ENCODE measurements at places on chromosomes 3 and 15.

- no peaks in the 10 kb centered on the region for H3K36me3 ChIP-seq
- H3K27ac ChIP-seq = no peak overlapping the region
These were observed 123.0 kb upstream of the PROK2 start for GRCh38 chr3:71907996-71908395.

GRCh38 chr15:62262305-62262941 lies 97.3 kb upstream of the C2CD4B start:
- no peak for DNase-seq
- no peak overlapping the region for H3K4me3 ChIP-seq
- H3K27me3 ChIP-seq = no peaks in the 10 kb centered on the region
- peaks cover 3% of the 10 kb centered on the region for H3K36me3 ChIP-seq
- no peak overlapping the region for H3K27ac ChIP-seq
- H3K4me1 ChIP-seq = no peaks in the 10 kb centered on the region

DNA sequence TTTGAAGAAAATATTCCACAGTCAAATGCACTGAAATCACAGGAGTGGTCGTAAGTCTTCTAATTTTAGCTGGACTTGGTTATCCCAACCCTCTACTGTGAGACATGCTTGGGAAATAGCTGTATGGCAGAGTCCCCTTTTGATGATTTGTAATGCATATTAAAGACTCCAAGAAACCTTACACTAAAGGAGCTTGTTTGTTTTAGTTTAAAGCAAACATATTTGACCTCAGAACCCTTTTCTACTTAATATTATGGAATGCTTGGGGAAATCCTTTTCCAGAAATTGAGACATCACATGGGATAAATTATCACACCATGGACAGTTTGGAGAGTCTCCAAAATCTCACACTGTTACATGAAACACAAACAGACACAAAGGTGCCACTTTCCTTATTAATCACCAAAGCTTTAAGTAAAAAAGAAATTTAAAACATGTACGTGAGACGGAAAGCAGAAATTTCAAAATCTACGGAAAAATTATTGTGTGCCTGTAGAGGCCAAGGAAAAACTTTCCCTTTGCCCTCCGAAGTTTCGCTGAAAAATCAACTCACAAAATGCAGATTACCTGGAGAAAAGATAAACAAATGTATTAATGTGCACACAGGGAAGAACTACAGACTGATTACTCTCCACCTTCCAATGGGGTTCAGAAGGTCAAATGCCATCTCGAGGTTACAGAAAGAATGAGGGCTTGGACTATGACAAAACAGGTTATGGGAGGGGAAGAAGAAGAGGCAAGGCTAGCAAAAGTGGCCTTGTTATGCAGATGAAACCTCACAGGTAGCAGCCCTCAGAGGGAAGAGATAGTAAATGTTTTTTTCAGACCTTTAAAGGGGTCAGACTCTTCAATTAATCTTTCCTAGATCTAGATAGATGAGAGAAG lies 7.0 kb upstream of the CPB1 start:
- H3K27me3 ChIP-seq = peaks cover 3% of the 10 kb centered on the region
- no peaks in the 10 kb centered on the region for H3K36me3 ChIP-seq
- H3K4me1 ChIP-seq = no peaks in the 10 kb centered on the region
- H3K4me3 ChIP-seq = no peak overlapping the region

- no peaks in the 10 kb centered on the region for H3K27me3 ChIP-seq
- peaks cover 1% of the 10 kb centered on the region for H3K4me1 ChIP-seq
- DNase-seq = no peak
- H3K27ac ChIP-seq = no peak overlapping the region
- no peaks in the 10 kb centered on the region for H3K36me3 ChIP-seq
- H3K4me3 ChIP-seq = no peak overlapping the region
These were observed 79.4 kb upstream of the PLXNA1 start for GRCh38 chr3:126903521-126903920.

DNA sequence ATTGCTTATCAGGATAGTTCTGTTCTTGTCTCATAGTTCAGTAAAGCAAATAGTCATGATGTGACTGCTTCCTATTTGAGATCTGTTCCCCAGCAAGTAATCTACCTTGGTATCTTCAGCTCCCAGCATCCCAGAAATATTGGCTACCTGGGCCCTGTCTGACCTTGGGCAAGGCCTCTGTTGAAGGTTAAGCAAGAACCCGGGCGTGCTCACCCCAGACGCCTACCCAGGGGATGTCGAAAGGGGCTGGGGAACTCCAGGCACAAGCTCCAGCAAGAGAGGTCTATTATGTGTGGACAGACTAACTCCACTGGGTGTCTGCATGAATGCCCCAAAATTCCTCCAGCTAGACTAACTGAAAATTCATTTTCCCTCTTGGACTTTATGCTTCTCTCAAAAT lies 37.3 kb upstream of the IGF1R start:
- peak; percentile 32 for DNase-seq
- no peak overlapping the region for H3K4me3 ChIP-seq
- H3K27ac ChIP-seq = no peak overlapping the region

GRCh38 chr3:161322781-161323568 lies 48.3 kb downstream of the SPTSSB start:
- H3K4me1 ChIP-seq = no peaks in the 10 kb centered on the region
- no peak for DNase-seq
- peaks cover 50% of the 10 kb centered on the region for H3K27me3 ChIP-seq
- no peaks in the 10 kb centered on the region for H3K36me3 ChIP-seq
- no peak overlapping the region for H3K4me3 ChIP-seq
- H3K27ac ChIP-seq = no peak overlapping the region

GRCh38 chr3:27633224-27633545 lies 88.9 kb downstream of the EOMES start:
- peaks cover 28% of the 10 kb centered on the region for H3K4me1 ChIP-seq
- H3K27me3 ChIP-seq = no peaks in the 10 kb centered on the region
- H3K27ac ChIP-seq = peak overlapping the region; percentile 84
- H3K36me3 ChIP-seq = no peaks in the 10 kb centered on the region

DNA sequence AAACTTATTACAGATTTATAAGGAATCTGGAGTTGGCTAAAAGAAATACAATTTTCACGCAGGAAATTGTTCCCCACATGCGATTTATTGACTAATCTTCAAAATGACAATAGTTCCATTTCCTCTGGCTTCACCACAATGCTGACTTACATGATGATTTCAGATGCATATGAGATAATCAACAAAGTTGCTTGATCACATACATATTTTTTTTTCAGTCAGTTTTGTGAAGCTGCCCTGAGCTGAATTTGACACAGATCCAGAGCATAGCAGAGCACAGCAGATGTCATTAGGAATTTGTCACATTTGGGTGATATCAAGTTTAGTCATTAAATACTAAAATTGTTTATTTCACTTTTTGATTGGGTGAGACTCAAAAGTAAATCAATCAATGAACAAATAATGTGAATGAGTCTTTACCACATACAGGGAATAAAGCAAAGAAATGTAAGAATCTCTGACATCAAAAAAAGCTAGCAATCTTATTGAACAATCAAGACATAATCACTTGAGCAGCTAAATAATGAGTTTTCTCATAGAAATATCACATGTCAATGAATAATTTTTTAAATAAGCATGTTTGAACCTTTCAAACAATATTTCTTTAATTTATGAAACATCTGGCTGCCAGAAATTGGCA lies 18.3 kb downstream of the CPB1 start:
- H3K27me3 ChIP-seq = peaks cover 2% of the 10 kb centered on the region
- H3K27ac ChIP-seq = no peak overlapping the region
- no peak overlapping the region for H3K4me3 ChIP-seq
- no peaks in the 10 kb centered on the region for H3K36me3 ChIP-seq
- no peak for DNase-seq

DNA sequence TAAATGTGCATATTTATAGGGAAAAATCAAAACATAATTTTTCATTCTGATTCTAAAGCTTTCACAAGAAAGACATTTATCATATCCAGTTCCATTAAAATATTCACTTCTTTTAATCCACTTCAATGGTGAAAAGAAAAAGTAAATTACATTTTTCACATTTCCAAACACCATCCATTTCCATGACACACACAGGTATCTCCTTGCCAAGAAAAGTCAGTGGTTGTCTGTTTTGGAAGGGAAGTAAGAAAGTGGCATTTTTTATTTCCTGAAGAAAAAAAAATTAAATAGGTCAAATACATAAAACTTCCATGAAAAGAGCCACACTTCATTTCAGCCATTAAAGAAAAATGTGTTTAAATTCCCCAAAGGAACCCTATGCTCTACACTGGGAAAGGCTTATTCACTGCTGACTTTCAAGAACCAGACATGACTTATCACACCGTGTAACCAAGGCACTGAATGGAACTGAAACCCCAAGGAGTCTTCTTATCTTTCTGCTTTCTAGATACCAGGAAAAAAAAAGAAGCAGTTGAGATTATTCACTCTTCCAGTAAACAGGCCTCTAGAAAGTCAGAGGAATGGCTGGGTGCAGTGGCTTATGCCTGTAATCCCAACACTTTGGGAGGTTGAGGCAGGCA lies 44.5 kb downstream of the OSBPL10 start:
- no peaks in the 10 kb centered on the region for H3K36me3 ChIP-seq
- no peaks in the 10 kb centered on the region for H3K27me3 ChIP-seq
- DNase-seq = no peak
- peak overlapping the region; percentile 30 for H3K27ac ChIP-seq
- H3K4me3 ChIP-seq = no peak overlapping the region

- no peak overlapping the region for H3K4me3 ChIP-seq
- H3K4me1 ChIP-seq = peaks cover 30% of the 10 kb centered on the region
- H3K27ac ChIP-seq = no peak overlapping the region
- H3K36me3 ChIP-seq = peaks cover 11% of the 10 kb centered on the region
- no peaks in the 10 kb centered on the region for H3K27me3 ChIP-seq
- no peak for DNase-seq
These were observed 9.9 kb downstream of the TRAK1 start for GRCh38 chr3:42101048-42101447.

DNA sequence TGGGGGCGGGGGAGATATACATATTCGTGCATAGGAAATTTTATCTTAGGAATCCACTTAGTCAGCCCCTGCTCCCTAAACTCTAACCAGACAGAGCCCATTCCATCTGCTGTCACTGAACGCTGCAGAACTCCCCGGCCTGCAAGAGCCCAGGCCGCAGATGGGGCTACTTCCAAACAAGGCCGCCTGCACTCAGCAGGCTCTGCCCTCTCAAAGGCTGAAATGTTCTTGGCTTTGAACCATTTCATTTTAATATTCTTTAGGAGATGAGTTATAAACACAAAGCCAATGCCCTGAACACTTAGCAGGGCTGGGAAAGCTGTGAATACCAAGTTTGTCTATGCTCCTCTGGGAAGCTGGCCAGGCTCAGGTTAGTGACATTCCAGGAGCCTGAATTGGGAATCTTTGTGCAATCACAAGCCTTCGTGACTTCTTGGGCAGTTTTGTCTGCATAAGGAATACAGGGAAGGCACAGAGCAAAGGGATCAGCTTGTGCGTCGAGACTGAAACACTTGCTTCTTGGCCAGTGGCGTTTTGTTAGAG lies 65.0 kb downstream of the SYNM start:
- H3K4me1 ChIP-seq = no peaks in the 10 kb centered on the region
- H3K4me3 ChIP-seq = no peak overlapping the region
- no peaks in the 10 kb centered on the region for H3K36me3 ChIP-seq
- no peak overlapping the region for H3K27ac ChIP-seq
- no peaks in the 10 kb centered on the region for H3K27me3 ChIP-seq
- no peak for DNase-seq

GRCh38 chr3:104696470-104696869 lies 670.2 kb upstream of the ALCAM start:
- DNase-seq = no peak
- H3K36me3 ChIP-seq = no peaks in the 10 kb centered on the region
- no peaks in the 10 kb centered on the region for H3K27me3 ChIP-seq
- H3K27ac ChIP-seq = no peak overlapping the region
- no peak overlapping the region for H3K4me3 ChIP-seq

DNA sequence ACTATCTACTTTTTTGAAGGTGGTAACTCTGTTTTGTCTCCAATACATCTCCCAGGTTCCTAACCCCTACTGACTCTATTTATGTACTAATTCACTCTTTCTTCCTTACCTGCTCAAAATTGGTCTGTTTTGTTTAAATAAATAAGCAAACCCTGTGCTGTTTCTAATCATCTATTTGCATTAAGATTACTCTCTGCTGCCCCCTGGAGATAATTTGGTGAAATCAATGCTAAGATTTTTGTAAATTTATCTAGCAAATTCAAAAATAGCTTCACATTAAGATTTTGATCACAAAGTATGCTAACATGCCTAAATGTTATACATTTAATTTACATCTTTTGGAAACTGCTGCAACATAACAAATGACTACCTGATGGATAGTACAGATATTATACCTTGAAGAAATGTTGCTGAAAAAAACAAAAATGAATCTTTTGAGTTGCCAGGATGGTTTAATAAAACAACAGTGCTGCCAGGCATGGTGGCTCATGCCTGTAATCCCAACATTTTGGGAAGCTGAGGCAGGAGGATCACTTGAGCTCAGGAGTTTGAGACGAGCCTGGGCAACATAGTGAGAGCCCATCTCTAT lies 4.4 kb upstream of the CD200R1 start:
- DNase-seq = peak; percentile 76
- H3K36me3 ChIP-seq = no peaks in the 10 kb centered on the region
- H3K27ac ChIP-seq = peak overlapping the region; percentile 7
- peaks cover 4% of the 10 kb centered on the region for H3K27me3 ChIP-seq

DNA sequence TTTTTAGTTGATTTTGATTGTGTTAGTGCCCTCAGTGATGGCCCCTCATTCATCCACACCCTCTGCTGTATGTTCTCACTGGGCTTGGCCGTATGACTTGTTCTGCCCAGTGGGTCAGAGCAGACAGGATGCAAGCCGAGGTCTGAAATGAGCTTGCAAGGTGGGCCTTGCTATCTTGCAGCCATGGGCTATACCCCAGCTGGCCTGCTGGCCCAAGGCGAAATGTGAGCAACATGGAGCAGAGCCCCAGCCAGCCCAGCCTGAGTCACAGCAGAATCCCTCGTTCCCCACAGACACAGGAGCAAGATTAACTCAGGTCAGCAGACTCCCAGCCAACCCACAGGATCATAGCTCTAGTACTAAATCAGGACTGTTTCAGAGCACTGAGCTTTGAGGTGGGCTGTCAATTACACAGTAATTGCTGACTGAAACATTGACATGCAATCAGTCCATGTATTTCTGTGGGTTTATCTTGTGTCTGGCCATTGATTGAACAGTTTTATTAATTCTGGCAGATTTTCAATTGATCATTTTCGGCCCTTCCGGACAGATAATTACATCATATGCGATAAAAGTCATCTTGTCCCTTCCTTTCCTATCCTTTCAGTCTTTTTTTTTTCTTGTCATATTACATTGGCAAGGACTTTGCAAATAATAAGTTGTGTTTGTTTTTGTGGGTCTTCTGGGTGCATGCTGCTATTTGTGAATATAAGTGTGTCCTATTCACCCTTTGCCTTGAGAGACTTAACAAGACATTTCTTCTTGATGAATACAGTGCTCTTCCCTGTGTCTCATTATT lies 27.1 kb downstream of the KLF15 start:
- H3K36me3 ChIP-seq = no peaks in the 10 kb centered on the region
- no peak for DNase-seq
- H3K4me1 ChIP-seq = no peaks in the 10 kb centered on the region
- H3K27me3 ChIP-seq = no peaks in the 10 kb centered on the region
- no peak overlapping the region for H3K4me3 ChIP-seq

- H3K4me1 ChIP-seq = peaks cover 15% of the 10 kb centered on the region
- no peaks in the 10 kb centered on the region for H3K27me3 ChIP-seq
- H3K36me3 ChIP-seq = no peaks in the 10 kb centered on the region
- H3K27ac ChIP-seq = no peak overlapping the region
- H3K4me3 ChIP-seq = no peak overlapping the region
These were observed 278.3 kb upstream of the ICE2 start for GRCh38 chr15:60757273-60757672.
